ENCODE measurements at places on chromosomes 1 and 21. TPM values are rescaled to one million over a fixed set of nuclear protein-coding genes. Genes with fewer than 3 reads are reported as not detected.

The DNALI1 gene
- 8.1 TPM for total RNA-seq

The COA6 gene
- 42.7 TPM for total RNA-seq

The CASQ1 gene
- total RNA-seq, result not detected

The LDLRAD1 gene
- not detected for total RNA-seq

The CCDC190 gene
- 9.0 TPM for total RNA-seq

The CNIH3 gene
- 2.5 TPM for total RNA-seq

The KRTAP7-1 gene
- total RNA-seq, result not detected

The UTS2 gene
- not detected for total RNA-seq

The PTPRU gene
- 2.6 TPM for total RNA-seq

The LRRC38 gene
- not detected for total RNA-seq

The CNIH4 gene
- total RNA-seq, result 84.8 TPM

The AIM2 gene
- not detected for total RNA-seq

The NBPF20 gene
- 5.3 TPM for total RNA-seq

The LRRC39 gene
- 0.40 TPM for total RNA-seq

The PIGR gene
- not detected for total RNA-seq

The CNKSR1 gene
- not detected for total RNA-seq

The TFF2 gene
- total RNA-seq, result not detected

The C2CD4D gene
- not detected for total RNA-seq

The KCNA3 gene
- not detected for total RNA-seq

The SLAMF8 gene
- total RNA-seq, result not detected

The RIPPLY3 gene
- total RNA-seq, result not detected

The NECTIN4 gene
- total RNA-seq, result 0.58 TPM

The LCE1A gene
- not detected for total RNA-seq

The IGSF9 gene
- 0.16 TPM for total RNA-seq

The MANEAL gene
- 0.66 TPM for total RNA-seq

The ZNF683 gene
- total RNA-seq, result not detected

The PGLYRP4 gene
- total RNA-seq, result not detected

The PMF1 gene
- 58.4 TPM for total RNA-seq

The OPTC gene
- not detected for total RNA-seq

The OR2L8 gene
- total RNA-seq, result not detected

The ROR1 gene
- 10.9 TPM for total RNA-seq

The AMY1A gene
- not detected for total RNA-seq

The EDARADD gene
- not detected for total RNA-seq

The OR2L2 gene
- total RNA-seq, result not detected
